ENCODE measurements at places on chromosomes 13 and 19.

- peak; percentile 13 for DNase-seq
Measured at GRCh38 chr13:39038569-39039030, 344 bp downstream of the NHLRC3 start.

DNA sequence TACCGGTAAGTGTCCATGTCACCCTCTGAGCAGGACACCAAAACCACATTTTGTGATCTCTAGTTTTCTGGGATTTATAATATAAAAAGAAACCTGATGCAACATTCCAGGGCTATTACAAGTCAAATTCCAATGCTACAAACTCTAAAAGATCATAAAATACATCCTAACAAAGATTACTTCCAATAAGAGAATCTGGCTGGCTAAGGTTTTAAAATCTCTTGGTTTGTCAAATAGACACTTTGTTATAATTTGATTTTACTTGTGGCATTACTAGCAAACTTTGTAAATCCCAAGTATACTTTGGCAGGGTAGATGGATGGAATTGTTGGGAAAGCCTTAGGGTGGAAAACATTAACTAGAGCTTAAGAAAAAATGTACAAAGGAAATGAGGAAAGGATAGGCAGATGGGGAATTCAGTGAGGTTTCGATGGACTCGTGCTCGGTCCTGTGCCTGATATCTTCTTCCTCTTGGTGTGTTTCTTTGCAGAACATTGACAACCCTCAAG is 74.0 kb upstream of the POMP start:
- no peak for DNase-seq

DNA sequence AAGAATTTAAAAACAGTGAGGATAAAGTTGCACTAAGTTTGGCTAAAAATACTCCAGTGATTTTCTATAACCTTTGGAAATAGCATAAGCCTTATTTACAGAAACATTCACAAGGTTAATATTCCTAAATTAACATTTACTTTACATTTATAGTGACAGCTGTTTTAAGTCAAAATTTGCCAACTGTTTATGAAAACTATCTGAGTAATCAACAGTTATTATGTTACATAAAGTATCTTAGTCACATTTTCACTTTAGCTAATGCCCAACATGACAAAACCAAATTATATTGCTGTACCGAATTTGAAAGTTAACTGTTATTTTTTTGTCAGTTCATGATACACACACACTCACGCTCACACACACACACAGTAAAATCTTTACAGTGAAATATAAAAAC is 1.2 kb downstream of the TNFRSF19 start:
- no peak for DNase-seq

DNA sequence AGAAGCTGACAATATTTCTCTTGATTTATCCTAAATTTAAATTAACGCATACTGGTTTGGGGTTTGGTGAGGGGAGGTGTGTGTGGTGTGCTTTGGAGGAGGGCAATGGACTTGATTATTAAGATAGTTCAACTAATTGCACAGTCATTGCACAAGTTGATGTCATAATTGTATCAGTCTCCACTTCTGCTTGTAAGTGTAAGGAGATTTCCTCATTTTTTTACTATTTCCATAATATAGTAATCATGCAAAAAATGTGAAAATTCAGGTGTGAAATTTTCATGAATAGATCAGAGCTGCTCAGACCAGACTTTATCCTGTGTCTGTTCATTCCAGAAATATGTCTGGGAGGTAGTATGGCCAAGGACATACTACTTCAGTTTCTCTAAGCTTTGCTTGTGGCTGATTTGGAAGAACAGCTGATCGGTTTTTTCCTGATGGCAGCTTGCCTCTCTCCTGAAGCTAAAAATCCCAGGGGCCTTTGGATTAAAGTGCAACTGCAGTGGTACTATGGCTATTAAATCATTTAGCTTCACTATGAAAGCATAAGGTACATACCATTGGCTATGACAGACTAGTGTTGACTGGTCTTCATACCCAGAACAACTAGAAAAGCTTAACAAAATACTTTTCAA is 201.8 kb upstream of the MIR17HG start:
- DNase-seq, result no peak

GRCh38 chr13:99085808-99086266 is 108.0 kb upstream of the DOCK9 start:
- DNase-seq, result no peak

GRCh38 chr19:32869369-32869965 is at the start of gene SLC7A9:
Gene SLC7A9 (minus strand): TSS chr19:32869767. CDS start chr19:32868534, 1,233 bp downstream.
- no peak for DNase-seq

DNA sequence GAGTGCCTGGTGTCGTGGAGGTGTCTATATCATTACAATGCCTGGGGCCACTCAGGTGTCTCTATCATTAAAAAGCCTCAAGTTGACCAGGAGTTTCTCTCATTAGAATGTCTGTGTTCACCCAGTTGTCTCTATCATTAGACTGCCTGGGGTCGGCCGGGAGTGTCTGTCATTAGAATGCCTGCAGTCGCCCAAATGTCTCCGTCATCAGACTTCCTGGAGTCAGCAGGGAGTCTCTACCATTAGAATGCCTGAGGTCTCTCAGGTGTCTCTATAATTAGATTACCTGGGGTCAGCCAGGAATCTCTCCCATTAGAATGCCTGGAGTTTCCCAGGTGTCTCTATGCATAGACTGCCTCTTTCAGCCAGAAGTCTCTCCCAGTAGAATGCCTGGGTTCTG is 1477.6 kb downstream of the UQCRFS1 start:
- no peak for DNase-seq

DNA sequence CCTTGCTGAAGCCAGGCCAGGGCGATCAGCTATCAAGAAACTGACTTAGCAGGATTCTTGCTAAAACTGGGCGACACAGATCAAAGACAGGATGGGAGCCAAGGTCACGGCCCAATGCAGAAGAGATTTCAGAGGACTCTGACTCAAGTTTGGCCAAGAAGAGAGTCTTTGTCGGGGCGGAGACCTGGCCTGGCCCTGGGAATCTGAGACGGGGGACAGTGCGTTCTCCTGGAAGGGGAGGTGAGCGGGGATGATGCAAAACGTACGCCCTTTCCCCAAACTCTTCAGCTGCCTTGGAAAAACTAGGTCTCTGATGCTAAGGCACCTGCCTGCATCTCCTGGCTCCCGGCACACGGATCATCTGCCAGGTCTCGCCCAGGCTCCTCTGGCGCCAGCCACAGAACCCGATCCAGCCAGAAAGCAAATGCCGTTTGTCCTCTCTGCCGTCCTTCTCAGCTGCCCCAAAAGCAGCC is 9.8 kb downstream of the MVB12A start:
- DNase-seq, result no peak

- DNase-seq, result no peak
Measured at GRCh38 chr13:100657881-100658315, 16.7 kb downstream of the TMTC4 start.

DNA sequence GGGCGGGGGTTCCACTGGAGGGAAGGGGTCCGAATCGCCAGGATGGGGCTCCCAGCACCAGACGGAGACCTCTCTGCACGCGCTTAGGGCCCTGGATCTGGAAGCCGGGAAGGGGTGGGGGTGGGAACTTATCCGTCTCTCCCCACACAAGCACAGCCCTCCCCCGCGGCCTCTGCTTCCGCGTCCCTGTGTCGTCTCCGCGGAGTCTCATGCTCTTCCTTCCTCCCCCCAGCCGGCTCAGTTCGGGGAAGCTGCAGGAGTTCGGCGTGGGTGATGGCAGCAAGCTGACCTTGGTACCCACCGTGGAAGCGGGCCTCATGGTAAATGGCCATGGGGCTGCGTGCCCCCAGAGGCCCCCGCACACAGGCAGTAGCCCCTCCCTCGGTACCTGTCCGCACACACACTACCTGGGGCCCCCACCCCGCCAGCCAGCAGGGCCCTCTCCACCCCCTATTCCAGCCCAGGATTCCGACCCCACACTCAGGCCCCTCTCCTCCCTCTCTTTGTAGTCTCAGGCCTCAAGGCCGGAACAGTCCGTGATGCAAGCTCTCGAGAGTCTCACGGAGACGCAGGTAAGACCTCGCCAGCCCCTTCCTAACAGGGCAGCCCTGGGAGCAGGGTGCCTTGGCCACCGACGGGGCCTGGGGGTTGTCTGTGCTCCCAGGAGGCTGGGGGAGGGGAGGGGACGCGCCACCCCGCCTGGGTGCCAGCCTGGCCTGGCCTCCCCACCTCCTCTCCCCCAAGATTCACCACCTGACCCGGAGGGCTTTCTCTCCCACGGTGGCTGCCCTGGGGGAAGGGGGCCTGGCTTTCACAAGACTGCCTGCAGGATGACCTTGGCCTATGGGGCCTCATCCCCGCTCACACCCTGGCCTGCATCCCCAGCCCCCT is 3.2 kb downstream of the MIDN start:
- DNase-seq, result no peak

DNA sequence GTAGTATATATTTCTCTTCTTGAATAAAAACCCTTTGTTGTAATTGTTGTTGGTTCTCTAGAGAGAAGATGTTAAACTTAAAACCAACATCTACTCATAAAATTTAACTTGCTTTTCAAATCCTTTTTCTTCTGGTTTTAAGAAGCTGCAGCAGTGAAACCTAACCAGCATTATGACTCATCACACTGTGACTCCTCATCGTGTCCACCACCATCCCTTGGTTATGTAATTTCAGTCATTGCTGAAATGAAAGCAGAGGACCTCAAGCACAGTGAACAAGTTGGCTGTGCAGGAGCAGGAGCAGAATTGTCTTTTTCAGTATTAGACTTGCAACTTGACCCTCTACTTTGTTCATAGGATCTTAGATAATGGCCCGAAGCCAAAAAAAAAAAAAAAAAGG is 64.9 kb upstream of the HTR2A start:
- no peak for DNase-seq
